ENCODE measurements at places on chromosomes 11 and 22.
A peak's percentile ranks its signal among the peaks of the same experiment; 100 is the strongest.

DNA sequence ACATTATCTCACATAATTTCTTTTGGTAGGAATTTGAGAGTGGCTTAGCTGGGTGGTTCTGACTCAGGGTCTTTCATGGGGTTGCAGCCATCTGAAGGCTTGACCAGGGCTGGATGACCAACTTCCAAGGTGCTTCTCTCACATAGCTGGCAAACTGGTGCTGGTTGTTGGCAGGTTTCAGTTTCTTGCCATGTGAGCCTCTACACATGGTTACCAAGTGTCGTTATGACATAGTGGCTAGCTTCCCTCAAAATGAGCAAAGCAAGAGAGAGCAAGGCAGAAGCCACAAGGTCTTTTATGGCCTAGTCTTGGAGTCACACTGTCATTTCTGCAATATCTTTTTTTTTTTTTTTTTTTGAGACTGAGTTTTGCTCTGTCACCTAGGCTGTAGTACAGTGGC is 4.2 kb upstream of the TFIP11 start:
- no peak for DNase-seq

GRCh38 chr11:105466582-105467228 is 143.2 kb upstream of the GRIA4 start:
- DNase-seq: peak; percentile 61

DNA sequence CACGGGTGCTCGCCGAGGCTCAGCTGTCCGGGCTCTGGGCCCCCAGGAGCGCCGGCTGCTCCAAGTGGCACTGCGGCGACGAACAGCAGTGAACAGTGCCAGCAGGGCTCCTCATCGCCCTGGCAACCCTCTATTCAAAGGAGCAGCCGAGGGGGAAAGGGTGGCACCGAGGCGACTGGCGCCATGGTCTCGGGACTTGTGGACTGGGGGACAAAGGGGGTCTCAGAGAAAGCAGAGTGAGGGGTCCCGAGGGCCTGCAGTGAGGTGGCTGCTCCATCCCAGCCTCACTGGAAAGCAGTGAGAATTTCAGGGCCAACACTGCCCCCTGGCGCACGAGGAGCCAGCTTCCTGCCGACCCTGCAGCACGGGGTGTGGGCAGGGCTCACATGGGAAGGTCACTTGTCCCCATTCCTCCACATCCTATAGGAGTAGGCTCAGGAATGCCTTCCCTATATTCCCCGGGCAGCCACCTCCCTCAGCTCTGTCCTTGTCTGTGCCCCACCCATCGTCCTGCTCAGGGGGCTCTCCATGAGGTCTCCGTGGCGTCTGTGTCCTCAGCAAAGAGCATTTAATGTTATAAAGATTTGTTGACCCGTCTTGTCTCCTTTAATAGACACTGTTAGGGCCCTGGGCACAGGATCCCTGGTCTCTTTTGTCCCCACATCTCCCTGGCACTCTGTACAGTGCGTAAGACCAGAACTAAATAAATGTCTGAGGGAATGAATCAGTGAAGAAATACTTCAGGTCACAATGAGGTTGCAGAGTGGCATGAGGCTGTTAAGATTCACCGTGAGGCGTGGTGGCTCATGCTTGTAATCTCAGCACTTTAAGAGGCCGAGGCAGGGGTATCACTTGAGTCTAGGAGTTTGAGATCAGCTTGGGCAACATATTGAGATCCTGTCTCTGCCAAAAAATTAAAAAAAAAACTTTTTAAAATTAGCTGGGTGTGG is 26.4 kb downstream of the LRFN4 start:
- peak; percentile 79 for DNase-seq

- peak; percentile 21 for DNase-seq
Measured at GRCh38 chr11:129992161-129992944, 10.3 kb downstream of the PRDM10 start.

GRCh38 chr22:45585946-45586540 is 83.4 kb downstream of the FBLN1 start:
- DNase-seq: no peak

- DNase-seq: no peak
Measured at GRCh38 chr11:103543456-103543855, 434.2 kb downstream of the DYNC2H1 start.

GRCh38 chr11:21396342-21397008 is 727.1 kb downstream of the NELL1 start:
- DNase-seq: no peak

GRCh38 chr11:6608011-6608410 is 4.0 kb downstream of the TAF10 start:
- no peak for DNase-seq

DNA sequence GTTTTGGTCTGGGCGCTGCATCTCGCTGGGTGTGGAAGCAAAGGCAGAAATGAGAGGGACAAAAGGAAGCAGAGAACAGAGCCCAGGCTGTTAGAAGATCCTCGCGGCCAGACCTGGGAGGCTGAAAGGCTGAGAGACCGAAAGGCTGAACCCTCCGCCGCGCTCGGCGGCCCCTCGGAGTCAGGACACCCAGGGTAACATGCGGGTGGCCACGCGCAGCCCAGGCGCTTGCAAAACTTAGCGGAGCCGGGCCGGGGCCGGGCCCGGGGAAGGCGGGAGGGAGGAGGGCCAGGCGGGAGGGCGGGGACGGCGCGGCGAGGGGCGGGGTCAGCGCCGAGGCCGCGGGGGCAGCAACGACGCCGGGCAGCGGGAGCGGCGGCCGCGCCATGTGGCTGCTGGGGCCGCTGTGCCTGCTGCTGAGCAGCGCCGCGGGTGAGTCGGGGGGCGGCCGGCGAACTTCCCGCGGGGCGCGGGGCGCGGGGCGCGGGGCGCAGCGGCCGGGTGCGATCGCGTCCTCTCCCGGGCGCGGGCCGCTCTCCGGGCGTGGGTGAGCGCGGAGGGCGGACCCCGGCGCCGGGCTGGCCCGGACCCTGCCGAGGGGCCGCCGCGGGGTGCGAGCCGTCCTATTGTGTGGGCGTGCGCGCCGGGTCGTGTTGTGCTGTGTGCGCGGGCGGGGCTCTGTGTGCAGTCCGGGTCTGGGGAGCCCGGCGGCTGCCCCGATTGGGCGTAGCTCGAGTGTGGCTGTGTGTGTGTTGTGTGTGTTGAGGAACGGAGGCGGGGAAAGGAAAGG is at the start of gene LDLRAD3:
LDLRAD3 (plus strand) TSS at position 350 of the 790 bp plus-strand sequence; CDS start at position 387, 37 bp downstream.
- peak; percentile 78 for DNase-seq

DNA sequence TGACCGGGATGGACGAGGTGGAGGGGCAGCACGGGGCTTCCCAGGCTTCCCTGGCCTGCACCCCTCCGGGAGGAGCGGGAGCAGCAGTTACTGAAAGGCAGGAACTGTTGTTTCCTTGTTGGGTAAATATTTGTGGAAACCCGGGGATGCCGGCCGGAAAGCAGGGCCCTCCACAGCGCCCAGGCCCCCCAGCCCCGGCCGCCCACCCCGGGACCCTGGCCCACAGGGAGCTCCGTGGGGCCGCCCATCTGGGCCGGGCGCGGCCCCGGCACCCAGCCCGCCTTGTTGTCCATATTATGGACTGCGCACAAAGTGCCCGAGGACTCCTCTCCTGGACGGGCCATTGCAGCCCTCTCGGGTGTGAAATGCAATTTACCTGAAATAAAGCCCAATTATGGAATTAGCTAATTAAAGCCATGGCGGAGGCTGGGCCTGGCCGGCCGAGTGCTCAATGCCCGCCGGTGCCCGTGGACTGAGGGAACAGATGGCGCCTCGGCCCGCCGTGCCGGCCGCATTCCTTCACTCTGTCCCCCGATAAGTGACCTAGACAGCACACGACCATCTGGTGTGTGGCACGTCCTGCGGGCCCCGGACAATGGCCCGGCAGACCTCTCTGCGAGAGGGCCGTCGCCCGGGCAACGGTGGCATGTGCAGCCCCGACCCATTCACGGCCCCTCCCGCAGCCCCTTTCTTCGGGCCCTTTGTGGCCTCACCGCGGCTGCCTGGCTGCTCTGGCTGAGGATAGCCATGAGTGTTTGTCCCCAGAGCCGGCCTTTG is 35.4 kb downstream of the CDKN1C start:
- DNase-seq: no peak

DNA sequence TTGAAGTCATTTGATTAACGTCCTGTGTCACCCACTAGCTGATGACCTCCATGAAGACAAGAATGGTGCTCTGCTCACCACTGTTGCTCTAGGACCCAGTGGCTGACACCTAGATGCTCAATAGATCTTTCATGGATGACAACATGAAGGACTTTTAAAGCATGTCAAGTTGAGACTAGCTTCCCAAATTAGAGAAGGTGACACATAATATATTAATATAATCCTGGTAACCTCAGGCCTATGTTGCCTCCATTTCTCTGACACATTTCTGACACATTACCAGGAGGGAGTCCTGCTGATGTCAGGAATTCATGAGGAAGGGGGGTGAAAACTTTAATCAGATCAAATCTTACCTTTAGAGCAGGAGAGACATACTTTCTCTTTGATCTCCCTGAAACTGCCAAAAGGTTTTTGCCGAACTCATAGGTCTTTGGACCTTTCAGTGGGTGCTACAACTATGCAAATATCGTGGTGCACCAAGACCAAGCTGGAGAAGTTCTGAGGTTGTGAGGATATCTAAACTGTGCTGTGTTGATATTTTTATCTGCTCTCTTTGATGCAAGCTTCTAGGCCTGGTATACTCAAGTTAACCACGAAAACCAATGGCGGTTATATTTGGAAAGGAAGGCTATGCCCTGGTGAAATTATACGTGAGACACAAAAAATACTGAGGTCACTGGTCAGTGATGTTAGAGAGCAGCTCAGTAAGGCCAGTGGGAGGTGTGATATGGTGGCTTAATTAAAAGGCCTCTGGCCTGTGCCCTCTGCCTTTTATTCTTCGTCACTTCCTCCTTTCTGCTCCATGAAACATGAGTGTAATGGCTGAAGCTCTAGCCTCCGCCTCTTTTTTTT is 13.2 kb upstream of the AMPD3 start:
- no peak for DNase-seq

GRCh38 chr11:22599458-22599857 is 26.2 kb downstream of the FANCF start:
- no peak for DNase-seq

DNA sequence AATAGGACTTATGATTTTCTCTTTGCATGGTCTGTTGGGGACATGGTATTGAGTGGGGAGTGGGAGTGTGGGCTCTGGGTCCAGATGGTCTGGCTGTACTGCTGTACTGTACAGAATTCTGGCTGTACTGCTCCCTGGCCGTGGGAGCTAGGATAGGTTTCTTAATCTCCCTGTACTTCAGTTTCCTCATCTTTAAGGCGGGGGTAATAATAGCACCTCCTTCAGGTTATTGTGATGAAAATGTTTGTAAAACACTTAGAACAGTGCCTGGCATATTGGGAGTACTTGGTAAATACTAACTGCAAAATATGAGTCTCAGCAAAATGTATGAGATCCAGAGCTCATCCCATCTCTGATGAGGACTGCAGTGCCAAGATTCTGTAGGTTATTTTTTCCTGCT is 198.6 kb downstream of the KIF18A start:
- no peak for DNase-seq

DNA sequence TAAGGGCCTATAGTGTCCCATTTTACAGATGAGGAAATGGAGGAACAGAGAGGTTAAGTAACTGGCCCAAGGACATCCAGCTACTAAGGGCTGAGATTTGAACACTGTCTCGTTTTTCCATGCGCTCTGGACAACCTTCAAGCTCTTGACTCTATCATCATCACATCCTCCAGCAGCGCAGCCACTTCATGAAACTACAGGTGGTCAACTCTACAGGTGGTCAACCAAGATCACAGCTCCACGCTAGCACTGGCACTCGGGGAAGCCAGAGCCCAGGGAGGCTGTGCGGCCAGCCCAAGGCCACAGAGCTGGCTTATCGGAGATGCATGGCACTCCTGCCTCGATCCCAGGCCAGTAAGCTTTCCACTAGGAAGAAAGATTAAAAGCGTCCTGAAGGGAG is 40.0 kb downstream of the PHF21B start:
- no peak for DNase-seq

DNA sequence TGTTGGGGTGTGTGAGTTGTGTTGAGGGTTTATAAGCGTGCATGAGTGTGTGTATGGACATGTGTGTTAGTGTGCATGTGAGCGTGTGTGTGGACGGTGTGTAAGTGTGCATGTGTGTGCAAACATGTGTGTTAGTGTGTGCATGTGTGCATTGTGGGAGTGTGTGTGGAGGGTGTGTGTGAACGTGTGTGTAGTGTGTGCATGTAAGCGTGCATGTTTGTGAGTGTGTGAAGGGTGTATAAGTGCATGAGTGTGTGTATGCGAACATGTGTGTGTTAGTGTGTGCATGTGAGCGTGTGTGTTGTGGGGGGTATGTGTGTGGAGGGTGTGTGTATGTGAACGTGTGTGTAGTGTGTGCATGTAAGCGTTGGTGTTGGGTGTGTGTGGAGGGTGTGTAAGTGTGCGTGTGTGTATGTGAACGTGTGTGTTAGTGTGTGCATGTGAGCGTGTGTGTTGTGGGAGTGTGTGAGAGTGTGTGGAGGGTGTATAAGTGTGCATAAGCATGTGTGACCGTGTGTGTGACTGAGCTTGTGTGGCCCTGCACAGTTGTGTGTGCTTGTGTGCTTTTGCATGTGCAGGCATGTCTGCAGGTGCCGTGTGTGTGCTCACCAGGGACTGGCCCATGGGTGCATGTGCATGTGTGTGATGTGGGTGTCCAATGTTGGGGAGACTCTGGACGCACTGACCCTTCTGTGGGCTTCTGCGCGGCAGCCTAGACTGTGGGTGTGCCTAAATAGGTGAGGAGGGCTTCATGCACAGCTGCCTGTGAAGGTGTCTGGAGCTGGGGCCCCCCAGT is 866.2 kb downstream of the TBC1D22A start:
- DNase-seq: no peak

- peak; percentile 11 for DNase-seq
Measured at GRCh38 chr11:132343445-132344175, 973.2 kb downstream of the NTM start.

- DNase-seq: peak; percentile 91
Measured at GRCh38 chr22:37273126-37273845, 9.0 kb upstream of the CYTH4 start.

- no peak for DNase-seq
Measured at GRCh38 chr11:87942786-87943185, 232.5 kb downstream of the RAB38 start.

DNA sequence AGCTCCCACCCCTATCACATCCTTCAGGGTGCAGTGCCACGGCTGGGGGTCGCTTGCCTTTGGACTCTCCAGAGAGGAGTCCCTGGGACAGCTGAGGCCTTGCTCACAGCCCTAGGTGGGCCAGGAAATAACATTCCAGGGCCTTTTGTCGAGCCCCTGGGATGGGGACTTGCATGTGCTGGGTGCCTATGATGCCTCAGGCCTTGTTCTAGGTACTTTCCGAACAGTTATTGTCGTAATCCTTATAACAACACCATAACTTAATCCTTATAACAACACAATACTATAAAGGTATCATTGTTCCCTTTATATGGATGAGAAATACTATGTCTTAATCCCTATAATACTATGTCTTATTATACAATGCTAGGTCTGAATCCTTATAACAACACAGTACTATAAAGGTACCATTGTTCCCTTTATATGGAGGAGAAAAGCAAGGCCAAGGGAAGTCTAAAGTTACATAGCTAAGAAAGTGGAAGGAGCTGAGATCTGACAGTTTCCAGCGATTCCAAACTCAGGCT is 236.5 kb downstream of the ST3GAL4 start:
- no peak for DNase-seq

GRCh38 chr11:72586321-72587090 is 87.7 kb downstream of the PDE2A start:
- DNase-seq: no peak

GRCh38 chr11:108009497-108010370 is 1.0 kb downstream of the CUL5 start:
- DNase-seq: peak; percentile 33

- no peak for DNase-seq
Measured at GRCh38 chr22:39312410-39312809, 7.0 kb downstream of the RPL3 start.

GRCh38 chr22:36144886-36145541 is 15.5 kb downstream of the APOL3 start:
- peak; percentile 83 for DNase-seq
